ENCODE measurements at places on chromosomes 6 and 20. TPM values are rescaled to one million over a fixed set of nuclear protein-coding genes. Genes with fewer than 3 reads are reported as not detected.

The WFDC5 gene
- polyA plus RNA-seq = 0.57 TPM

The HAO1 gene
- polyA plus RNA-seq = not detected

The SIGLEC1 gene
- 19.2 TPM for polyA plus RNA-seq

The PDYN gene
- polyA plus RNA-seq = not detected
